ENCODE measurements at places on chromosomes 11 and 22.

DNA sequence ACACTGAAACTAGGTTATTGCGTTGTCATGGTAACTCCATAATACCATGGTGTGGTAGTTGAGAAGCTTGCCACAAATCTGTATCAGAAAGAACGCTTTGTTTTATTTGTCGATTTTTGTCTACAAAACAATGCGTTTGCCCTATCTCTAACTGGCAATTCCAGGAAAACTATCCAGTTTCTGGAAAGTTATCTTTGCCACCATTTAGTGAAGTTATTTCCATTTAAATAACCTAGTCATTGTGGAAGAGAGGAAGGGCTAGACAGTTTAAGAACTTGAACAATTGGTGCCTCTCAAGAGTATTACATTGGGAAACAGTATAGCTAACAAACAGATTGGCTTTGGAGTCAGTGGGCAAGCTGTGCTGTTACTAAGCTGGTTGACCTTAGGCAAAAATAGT, 7.9 kb downstream of the HSD17B12 start:
- H3K4me3 ChIP-seq: no peak overlapping the region
- DNase-seq: no peak
- H3K27me3 ChIP-seq: no peaks in the 10 kb centered on the region
- peaks cover 6% of the 10 kb centered on the region for H3K36me3 ChIP-seq

DNA sequence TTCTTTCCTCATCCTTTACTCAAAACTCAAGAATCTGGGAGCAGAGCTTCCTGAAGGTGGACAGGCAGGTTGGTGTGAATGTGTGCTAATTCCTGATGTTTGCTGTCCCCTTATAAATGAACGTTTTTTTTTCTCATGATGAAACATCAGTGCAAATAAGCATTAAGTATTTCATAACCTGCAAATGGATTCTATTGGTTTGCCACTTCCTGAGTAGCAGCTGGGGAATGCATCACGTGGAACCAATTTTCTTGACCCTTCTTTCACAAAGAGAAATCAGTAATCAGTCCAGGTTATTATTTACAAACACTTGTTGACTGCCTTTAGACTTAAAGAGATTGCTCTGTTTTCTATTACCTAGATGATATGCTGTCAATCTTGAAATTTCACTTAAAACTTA, 40.1 kb upstream of the SCN3B start:
- no peak for DNase-seq
- H3K27me3 ChIP-seq: no peaks in the 10 kb centered on the region
- no peaks in the 10 kb centered on the region for H3K36me3 ChIP-seq
- H3K4me3 ChIP-seq: no peak overlapping the region

GRCh38 chr11:101346591-101346990, 217.0 kb upstream of the PGR start:
- DNase-seq: no peak
- H3K27ac ChIP-seq: no peak overlapping the region

DNA sequence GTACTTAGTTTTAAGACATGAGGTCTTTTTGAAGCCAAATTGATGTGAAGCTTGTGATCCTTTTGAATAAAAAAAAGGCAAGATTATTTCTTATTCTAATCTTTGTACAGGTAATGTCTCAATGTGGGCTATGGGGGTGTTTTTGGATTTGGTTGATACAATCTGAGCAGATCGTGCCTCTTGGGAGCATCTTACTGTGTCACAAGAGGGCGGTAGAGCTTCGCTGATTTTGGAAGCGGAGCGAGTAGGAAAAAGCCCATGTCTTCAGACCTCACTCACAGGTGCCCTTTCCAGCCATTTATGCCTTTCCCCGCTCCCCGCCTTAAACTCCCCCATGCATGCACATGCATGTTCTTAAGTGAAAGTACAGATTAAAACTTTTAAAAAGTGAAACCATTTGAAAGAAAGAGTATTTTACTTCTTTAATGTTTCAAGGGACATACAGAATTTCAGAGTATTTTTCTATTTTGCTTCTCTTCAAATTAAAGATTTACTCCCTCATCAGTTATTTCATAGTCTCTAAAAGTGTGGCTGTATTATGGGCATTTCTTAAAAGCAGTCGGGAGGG, 18.8 kb downstream of the DDX25 start:
- H3K4me3 ChIP-seq: no peak overlapping the region
- peaks cover 7% of the 10 kb centered on the region for H3K27me3 ChIP-seq
- H3K36me3 ChIP-seq: no peaks in the 10 kb centered on the region
- H3K4me1 ChIP-seq: no peaks in the 10 kb centered on the region

GRCh38 chr11:111635706-111636045, 33.4 kb downstream of the SIK2 start:
- no peak overlapping the region for H3K4me3 ChIP-seq
- no peaks in the 10 kb centered on the region for H3K36me3 ChIP-seq
- DNase-seq: no peak
- peaks cover 23% of the 10 kb centered on the region for H3K4me1 ChIP-seq
- H3K27me3 ChIP-seq: no peaks in the 10 kb centered on the region

DNA sequence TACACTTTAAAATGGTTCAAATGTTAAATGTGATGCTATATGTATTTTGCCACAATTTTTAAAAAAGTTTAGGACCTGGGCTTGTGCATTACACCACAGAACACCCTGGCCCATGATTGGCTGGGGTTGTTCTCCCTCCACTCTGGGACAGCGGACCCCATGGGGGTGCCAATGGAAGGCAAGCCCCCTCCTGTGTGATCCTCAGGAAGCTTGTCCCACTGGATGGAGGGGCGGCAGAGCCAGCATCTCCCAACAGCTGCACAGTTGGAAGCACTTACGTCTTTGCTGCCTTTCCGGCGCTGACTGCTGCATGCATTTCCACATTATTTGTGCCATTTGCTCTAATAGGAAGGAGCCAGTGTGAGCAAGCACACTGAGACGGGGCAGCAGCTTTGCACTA, 196.5 kb downstream of the SHANK2 start:
- no peaks in the 10 kb centered on the region for H3K36me3 ChIP-seq
- no peak overlapping the region for H3K27ac ChIP-seq
- no peaks in the 10 kb centered on the region for H3K27me3 ChIP-seq
- no peak overlapping the region for H3K4me3 ChIP-seq

- no peak overlapping the region for H3K27ac ChIP-seq
- H3K36me3 ChIP-seq: peaks cover 7% of the 10 kb centered on the region
- H3K27me3 ChIP-seq: no peaks in the 10 kb centered on the region
- DNase-seq: no peak
Observed at GRCh38 chr11:75469785-75470405, 36.9 kb upstream of the KLHL35 start.

GRCh38 chr11:17543574-17544180, 539 bp downstream of the USH1C start:
- no peaks in the 10 kb centered on the region for H3K4me1 ChIP-seq
- DNase-seq: no peak
- H3K27ac ChIP-seq: no peak overlapping the region
- H3K4me3 ChIP-seq: no peak overlapping the region
- H3K27me3 ChIP-seq: peaks cover 9% of the 10 kb centered on the region

- peaks cover 9% of the 10 kb centered on the region for H3K4me1 ChIP-seq
- DNase-seq: no peak
- H3K27me3 ChIP-seq: no peaks in the 10 kb centered on the region
Observed at GRCh38 chr11:44610186-44610955, 44.9 kb downstream of the CD82 start.

GRCh38 chr11:57417056-57417455, 9.9 kb downstream of the SLC43A3 start:
- peaks cover 14% of the 10 kb centered on the region for H3K36me3 ChIP-seq
- H3K27ac ChIP-seq: no peak overlapping the region
- no peak overlapping the region for H3K4me3 ChIP-seq
- DNase-seq: no peak

DNA sequence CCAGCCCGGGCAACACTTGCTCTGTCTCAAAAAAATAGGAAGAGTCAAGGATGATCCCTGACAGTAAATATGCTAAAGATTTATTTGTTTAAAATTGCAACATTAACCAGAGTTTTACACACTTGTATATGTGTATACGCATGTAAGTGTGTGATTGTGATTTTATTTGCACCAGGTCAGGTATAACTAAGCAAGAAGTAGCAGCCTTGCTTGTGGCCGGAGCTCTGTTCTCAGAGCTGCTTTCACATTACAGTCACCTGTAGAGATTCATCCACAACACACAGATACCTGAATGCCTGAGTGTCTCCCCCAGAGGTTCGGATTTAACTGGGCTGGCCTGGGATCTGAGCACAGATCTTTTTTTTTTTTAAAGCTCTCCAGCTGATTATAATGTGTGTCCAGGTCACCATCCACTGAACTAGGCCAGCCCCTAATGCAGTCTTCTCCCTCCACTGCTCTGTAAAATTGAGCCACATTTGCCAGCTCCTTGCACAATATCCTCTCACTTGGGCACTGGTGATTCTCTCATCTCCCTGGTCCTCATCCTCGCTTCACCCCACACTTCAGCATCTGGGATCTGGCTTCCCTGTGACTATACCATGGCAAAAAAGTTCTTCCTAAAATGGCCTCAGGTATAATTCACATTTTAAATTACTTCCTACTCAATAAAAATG, 48.3 kb downstream of the LIF start:
- H3K4me3 ChIP-seq: no peak overlapping the region
- H3K4me1 ChIP-seq: peaks cover 33% of the 10 kb centered on the region
- H3K27me3 ChIP-seq: no peaks in the 10 kb centered on the region

GRCh38 chr22:36052505-36052941, 23.9 kb upstream of the RBFOX2 start:
- no peak overlapping the region for H3K27ac ChIP-seq
- no peaks in the 10 kb centered on the region for H3K36me3 ChIP-seq
- H3K4me1 ChIP-seq: no peaks in the 10 kb centered on the region
- no peak overlapping the region for H3K4me3 ChIP-seq

GRCh38 chr22:33020721-33021120, 37.5 kb downstream of the SYN3 start:
- H3K4me3 ChIP-seq: no peak overlapping the region
- H3K27ac ChIP-seq: no peak overlapping the region
- H3K27me3 ChIP-seq: no peaks in the 10 kb centered on the region
- H3K36me3 ChIP-seq: no peaks in the 10 kb centered on the region

GRCh38 chr11:86606270-86606835, 66.1 kb downstream of the ME3 start:
- no peaks in the 10 kb centered on the region for H3K27me3 ChIP-seq
- H3K4me1 ChIP-seq: peaks cover 37% of the 10 kb centered on the region
- no peak overlapping the region for H3K4me3 ChIP-seq

DNA sequence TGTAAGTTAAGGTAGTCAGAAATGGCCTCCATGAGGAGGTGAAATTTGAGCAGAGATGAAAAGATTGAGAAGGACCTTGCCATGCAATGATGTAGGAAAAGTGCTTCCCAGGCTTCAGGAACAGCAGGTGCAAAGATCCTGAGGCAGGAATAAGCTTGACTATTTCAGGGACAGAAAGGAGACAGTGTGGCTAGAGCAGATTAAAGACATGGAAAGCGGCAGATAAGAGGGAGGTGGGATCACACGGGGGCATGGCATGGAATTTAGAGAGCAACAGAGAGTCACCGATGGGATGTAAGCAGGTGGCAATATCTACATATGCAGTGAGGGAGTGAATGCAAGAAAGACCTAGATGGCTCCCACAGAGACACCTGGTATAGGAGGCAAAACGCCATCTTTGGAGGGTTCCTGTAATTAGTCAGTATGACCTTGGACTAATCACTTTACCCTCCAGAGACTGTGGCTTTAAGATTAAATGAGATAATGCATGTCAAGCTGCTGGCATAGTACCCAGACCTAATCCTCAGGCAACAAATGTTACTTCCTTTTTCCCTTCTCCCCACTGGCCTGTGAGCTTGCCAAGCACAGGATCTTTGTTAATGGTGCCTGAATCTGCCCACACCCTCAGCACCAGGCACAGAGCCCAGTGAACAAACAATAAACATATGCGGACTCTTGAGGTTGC, 24.6 kb upstream of the ACER3 start:
- no peaks in the 10 kb centered on the region for H3K36me3 ChIP-seq
- H3K27ac ChIP-seq: no peak overlapping the region
- peak; percentile 64 for DNase-seq
- H3K4me3 ChIP-seq: no peak overlapping the region
- H3K27me3 ChIP-seq: no peaks in the 10 kb centered on the region

- no peak overlapping the region for H3K27ac ChIP-seq
- no peaks in the 10 kb centered on the region for H3K36me3 ChIP-seq
- H3K27me3 ChIP-seq: peaks cover 13% of the 10 kb centered on the region
- no peaks in the 10 kb centered on the region for H3K4me1 ChIP-seq
- DNase-seq: no peak
Observed at GRCh38 chr22:22171357-22172218, 73.0 kb upstream of the VPREB1 start.

GRCh38 chr11:98725471-98725870, 295.3 kb upstream of the CNTN5 start:
- H3K27ac ChIP-seq: no peak overlapping the region
- no peaks in the 10 kb centered on the region for H3K36me3 ChIP-seq
- H3K4me1 ChIP-seq: no peaks in the 10 kb centered on the region
- no peak overlapping the region for H3K4me3 ChIP-seq

DNA sequence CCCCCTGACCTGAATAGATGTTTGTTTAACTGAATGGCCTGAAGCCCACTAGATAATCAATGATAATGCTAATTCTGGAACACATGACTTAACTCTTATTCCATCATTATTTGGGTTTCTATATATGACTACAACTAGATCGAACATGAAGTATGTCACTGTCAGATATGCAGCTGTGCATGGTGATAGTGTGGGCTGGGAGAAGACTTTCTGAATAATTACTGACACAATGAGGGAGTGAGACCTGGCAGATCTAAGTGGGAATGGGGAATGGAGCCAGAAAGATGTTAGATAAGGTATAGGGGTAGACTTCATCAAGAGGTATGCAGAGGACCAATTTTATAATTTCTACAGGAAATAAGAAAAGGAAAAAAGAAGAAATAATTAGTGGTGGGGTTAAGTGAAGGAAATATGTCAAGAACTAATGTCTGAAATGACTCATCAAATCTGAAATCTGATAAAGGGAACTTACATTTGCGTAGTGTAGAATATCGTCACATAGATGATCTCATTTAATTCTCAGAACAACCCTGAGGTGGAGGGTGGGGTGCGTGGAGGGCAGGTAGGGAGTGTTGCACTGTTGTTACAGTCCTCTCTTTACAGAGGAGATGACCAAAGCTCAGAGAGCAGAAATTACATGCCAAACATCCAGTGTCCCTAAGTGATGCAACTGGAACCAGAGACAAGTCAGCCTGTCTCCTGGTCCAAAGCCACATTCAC, 68.2 kb upstream of the EED start:
- no peaks in the 10 kb centered on the region for H3K36me3 ChIP-seq
- DNase-seq: peak; percentile 36
- H3K27ac ChIP-seq: peak overlapping the region; percentile 38
- H3K4me3 ChIP-seq: no peak overlapping the region
- H3K4me1 ChIP-seq: peaks cover 39% of the 10 kb centered on the region

GRCh38 chr11:117443266-117444186, 115.9 kb downstream of the CEP164 start:
- no peaks in the 10 kb centered on the region for H3K27me3 ChIP-seq
- no peak overlapping the region for H3K27ac ChIP-seq
- H3K36me3 ChIP-seq: no peaks in the 10 kb centered on the region
- H3K4me1 ChIP-seq: no peaks in the 10 kb centered on the region
- no peak overlapping the region for H3K4me3 ChIP-seq
- DNase-seq: no peak

- no peak overlapping the region for H3K4me3 ChIP-seq
- H3K27me3 ChIP-seq: no peaks in the 10 kb centered on the region
- no peaks in the 10 kb centered on the region for H3K36me3 ChIP-seq
Observed at GRCh38 chr11:889687-890475, 20.7 kb downstream of the CHID1 start.
